Adipose tissue (tissue), 3 donors: ENCODE measurements at places on chromosomes 1 and 21. TPM values are rescaled to one million over a fixed set of nuclear protein-coding genes. Genes with fewer than 3 reads are reported as not detected.

PEAR1 gene
- 14.3 TPM for polyA plus RNA-seq

S100A7 gene
- polyA plus RNA-seq, result not detected

PDPN gene
- 63.7 TPM for polyA plus RNA-seq

NEK2 gene
- polyA plus RNA-seq, result 0.07 TPM
